NCI-H446 treated with DMSO at 0.1 percent for 48 hours (cell line): ENCODE measurements at places on chromosomes 2 and 18.

DNA sequence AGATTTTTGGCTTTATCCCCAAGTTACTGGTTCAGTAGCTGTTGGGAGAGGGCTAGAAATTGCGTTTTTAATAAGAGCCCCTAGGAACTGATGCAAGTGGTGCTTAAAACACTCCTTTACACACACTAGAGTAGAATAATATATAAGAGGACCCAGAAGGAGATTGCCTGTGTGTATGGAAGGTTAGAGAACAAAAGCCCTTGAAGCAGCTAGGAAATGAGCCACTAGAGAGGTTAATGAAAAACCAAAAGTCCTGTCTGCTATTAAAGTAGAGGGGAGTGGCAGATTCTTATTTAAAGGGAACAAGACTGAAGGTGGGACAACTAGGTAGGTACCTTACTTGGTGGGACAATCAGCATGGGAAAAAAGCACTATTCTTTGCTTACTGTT lies 14.4 kb upstream of the SLC39A10 start:
- no peak for DNase-seq

- DNase-seq, result no peak
Observed at GRCh38 chr2:120934574-120935338, 199.1 kb downstream of the GLI2 start.

GRCh38 chr2:159432610-159433009 lies 146.1 kb upstream of the WDSUB1 start:
- DNase-seq, result no peak

- DNase-seq, result peak; percentile 19
Observed at GRCh38 chr2:85920810-85921545, 32.2 kb upstream of the ST3GAL5 start.

DNA sequence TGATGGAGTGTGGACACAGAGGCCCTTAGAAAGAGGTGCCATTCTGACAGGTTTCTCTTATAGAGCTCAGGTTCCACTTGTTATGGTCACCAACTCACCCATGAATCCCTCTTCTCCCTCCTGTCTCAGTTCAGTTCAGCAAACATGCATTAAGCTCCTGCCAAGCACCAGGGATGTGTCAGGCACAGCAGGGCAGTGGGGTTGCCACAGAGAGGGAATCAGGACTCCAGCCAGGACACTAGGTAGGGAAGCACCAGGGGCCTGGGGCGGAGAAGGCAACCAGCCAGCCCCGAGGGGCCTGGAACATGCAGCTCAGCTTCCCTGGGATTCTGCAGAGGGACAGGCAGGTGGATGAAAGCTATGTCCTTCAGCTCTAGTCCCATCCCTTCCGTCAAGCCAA lies 44.6 kb downstream of the TOGARAM2 start:
- no peak for DNase-seq

DNA sequence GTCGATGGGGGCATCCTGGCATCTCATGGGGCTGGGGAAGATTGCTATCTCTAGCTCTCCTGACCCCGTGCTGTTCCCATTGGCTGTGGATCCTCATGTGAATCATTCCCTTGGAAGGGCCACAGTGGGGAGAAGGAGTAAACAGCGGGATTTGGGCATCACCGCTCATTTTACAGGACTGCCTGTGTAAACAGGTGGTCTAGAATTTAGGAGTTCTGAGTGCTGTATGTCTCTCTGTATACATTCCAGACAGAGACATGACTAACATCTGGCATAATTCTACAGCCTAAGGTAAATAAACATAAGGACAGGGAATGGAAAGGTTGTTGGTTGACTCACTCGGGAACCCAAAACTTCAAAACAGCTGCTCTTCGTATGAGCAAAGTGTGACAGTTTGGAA lies 92.7 kb downstream of the COPS8 start:
- no peak for DNase-seq

GRCh38 chr2:134594399-134594798 lies 124.4 kb downstream of the TMEM163 start:
- DNase-seq, result no peak

DNA sequence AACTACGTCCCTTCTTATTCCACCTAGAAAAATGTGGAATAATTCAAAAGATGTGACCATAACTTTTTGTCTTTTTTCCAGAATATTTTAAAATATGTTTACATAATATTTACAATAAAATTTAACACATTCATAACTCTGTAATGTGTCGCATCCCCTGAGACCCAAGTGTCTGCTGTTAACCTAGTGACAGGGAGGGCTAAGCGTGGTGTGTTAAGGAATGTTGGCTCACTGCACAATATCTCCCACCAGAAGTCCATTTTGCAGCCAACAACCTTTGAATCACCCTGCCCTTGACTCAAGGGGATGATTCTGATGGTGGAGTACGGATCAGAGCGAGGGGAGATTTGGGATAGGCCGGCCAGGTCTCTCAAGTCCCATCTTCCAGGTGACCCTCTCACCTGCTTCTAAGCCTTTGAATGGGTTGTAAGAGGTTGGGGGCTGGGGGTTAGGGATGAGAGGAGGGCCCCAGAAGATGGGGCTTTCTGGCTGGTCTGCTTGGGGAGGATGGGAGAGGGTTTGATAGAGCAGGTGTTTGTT lies 43.3 kb downstream of the SERTAD2 start:
- no peak for DNase-seq

DNA sequence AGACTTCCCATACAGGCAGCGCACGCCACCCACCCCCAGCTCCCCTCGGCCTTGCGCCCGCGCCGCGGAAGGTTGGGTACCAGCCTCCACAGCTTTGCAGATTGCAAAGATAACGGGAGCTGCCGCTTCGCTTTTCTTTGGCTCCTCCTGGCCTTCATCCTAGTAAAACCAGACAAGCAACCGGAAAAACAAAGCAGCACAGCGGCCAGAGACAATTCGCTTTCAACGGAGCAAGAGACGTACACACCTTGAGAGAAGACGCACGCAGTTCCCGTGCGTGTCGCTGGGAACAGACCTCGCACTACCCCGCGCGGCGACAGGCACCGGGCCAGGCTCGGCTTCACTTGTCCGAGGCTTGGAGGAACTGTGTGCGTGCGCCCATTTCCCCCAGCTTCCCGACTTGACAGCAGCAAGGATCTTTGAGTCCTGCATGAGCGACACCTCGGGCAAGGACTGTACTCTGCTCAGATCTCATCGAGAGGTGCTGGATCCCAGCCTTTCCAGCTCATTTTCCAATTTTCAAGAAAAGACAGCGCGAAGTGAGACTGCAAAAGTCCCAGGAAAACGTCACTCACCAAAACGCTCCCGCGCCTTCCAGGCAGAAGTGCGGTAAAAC lies 964 bp downstream of the ZBTB7C start:
- DNase-seq, result no peak

- no peak for DNase-seq
Observed at GRCh38 chr2:233129351-233129978, 69.3 kb downstream of the INPP5D start.

DNA sequence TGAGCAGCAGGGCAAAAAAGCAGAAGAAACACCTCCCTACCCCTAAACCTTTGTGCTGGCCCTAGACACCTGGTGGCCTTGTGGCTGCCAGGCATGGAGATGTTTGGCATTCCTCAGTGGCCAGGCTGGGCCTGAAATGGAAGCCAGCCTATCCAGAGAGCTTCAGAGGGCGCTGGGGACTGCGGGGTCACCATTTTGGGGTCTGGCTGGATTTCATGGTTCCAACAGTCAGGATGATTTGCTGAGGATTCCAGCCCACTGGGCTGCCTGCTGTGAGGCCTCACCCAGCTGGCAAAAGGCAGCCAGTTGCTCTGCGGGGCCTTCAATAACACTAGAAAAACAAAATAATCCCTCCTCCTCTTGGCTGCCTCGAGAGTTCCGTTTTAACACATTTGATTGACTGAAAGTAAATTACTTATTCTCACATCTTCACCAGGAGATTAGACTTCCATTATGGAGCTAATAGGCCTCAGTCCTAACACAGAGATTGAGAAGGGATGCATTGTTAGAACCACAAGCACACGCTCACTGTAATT lies 154.1 kb downstream of the EN1 start:
- DNase-seq, result no peak

- no peak for DNase-seq
Observed at GRCh38 chr2:170974304-170974993, 45.4 kb downstream of the GORASP2 start.

- DNase-seq, result no peak
Observed at GRCh38 chr18:79587779-79588635, 91.6 kb upstream of the CTDP1 start.

GRCh38 chr18:23137788-23138216 lies 2.5 kb downstream of the CABLES1 start:
- no peak for DNase-seq

- DNase-seq, result no peak
Observed at GRCh38 chr2:215435280-215435869, 493 bp downstream of the FN1 start.

DNA sequence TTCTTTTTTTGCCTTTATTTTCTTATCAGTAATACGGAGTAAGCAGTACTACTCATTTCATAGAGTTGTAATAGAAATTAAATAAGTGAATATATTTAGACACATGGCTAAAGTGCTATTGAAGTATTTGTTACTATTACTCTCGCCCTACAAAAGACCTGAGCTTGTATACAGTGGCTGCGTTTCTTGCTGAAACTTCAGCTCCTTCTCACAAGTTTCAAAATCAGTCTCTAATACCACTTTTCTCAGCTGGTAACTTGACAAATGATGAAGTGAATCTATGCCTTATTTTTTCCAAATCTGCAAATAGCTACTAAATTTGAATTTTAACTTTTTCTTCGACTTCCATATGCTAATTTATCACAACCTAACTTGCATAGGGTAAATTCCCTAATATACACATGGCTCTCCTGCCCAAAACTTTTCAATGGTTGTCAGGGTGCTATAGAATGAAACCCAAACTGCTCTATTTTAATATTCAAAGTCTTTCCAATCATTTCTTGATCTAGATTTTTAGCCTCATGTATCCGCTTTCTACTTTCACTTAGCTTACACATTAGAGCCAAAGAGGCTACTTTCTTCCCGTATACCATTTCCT lies 347.8 kb upstream of the GULP1 start:
- DNase-seq, result no peak

DNA sequence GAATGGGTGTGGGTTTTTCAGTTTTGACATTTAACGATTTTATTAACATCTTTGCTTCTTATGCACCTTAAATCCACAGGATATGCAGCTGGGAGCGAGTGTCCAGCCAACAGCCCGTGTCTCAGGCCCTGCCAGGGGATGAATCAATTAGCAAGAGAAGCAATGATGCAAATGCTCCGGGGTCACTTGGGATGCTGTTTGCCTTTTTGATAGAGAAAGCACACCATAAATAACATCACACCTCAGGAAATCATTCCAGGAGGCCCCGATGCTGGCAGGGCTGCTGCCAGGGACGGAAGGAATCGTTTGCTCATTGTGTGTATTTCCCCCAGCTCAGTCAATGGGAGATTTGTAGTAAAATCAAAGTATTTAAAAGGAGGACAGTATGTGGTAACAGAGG lies 394.0 kb upstream of the HNRNPA3 start:
- DNase-seq, result no peak

DNA sequence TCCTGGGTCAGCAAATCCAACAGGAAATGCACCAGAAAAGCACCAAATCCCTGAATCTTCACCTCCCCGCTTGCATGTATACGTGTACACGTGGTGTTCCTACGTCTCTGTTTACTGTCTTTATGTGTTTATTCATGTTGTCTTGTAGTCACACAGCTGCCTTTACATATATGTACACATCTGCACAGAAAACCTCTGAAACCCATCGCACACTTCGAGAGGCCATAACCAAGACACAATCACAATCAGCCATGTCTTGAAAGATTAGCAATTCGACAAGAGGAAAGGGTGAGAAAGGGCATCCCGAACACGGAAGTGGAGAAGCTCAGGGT lies 98.1 kb downstream of the PLB1 start:
- no peak for DNase-seq

- DNase-seq, result no peak
Observed at GRCh38 chr18:35998967-35999366, 26.5 kb downstream of the RMP24 start.

- DNase-seq, result no peak
Observed at GRCh38 chr2:98915751-98916358, 20.2 kb downstream of the CRACDL start.

DNA sequence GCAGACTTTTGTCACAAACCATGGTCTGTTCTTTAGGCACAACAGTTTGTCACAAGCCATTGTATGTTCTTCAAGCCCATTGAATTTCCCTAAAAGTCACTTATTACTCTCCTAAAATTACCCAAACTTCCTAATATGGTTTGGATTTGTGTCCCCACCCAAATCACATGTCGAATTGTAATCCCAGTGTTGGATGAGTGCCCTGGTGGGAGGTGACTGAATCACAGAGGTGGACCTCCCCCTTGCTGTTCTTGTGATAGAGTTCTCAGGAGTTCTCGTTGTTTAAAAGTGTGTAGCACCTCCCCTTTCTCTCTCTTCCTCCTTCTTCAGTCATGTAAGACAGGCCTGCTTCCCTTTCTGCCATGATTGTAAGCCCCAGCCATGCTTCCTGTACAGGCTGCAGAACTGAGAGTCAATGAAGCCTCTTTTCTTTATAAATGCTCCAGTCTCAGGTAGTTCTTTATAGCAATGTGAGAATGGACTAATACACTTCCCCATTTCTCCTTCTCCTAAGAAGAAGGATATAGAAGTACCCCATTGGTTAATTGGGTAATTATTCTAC lies 11.2 kb upstream of the GYPC start:
- no peak for DNase-seq

DNA sequence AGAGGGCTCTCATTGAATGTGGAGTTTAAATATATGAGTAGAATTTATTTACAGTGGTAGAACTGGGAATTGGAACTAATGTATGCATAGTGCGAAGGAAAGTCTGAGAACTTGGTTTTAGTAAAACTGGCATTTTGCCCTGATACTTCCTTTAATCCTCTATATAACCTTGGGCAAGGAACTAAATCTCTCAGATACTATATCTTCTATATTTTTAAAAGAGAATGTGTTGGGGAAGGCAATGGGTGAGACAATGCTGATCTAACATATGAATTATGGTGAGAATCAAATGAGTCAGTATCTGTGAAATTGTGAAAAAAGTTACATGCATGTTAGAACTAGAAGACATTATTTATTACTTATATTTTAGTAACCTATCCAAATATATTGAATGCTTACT lies 2109.4 kb upstream of the PIK3C3 start:
- DNase-seq, result no peak

- DNase-seq, result no peak
Observed at GRCh38 chr2:101354420-101355311, 32.6 kb downstream of the CREG2 start.
